ENCODE measurements at places on chromosomes 1 and 21. TPM values are rescaled to one million over a fixed set of nuclear protein-coding genes. Genes with fewer than 3 reads are reported as not detected.

DNA sequence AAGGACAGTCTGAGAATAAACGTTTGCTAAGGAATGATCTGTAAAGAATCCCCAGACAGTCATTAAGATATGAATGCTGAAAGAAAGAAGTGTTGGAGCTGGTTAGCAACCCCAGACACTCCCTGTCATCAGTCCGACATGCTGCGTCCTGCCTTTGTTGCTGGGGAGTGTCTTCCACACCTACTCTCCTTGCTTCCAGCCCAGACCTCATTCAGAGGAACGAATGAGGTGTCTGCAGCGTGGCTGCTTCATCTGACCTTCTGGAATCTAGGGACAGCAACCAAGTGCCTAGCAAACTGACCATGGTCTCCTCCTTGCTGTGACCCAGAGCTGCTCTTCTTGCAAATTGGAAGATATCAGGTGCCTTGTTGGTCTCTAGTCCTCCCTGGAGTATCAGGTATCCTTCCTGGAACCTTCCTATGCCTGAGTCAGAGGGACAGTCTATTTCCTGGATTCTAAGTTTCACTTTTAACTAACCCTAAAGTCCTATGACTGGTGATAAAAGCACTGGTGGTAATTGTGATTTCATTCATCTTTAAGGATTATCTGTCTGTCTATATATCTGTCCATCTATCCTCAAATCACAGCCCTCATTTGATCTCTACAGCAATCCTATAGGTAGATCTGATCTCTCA lies 45.3 kb downstream of the NFASC start:
- H3K27me3 ChIP-seq, result peaks cover 33% of the 10 kb centered on the region
- peaks cover 3% of the 10 kb centered on the region for H3K36me3 ChIP-seq
- H3K4me3 ChIP-seq, result no peak overlapping the region
- no peak overlapping the region for H3K27ac ChIP-seq

GRCh38 chr1:247357781-247358211 lies 26.1 kb upstream of the ZNF496 start:
- no peak for DNase-seq
- no peak overlapping the region for H3K4me3 ChIP-seq
- no peaks in the 10 kb centered on the region for H3K36me3 ChIP-seq
- H3K27me3 ChIP-seq, result peaks cover 54% of the 10 kb centered on the region
- H3K4me1 ChIP-seq, result peaks cover 9% of the 10 kb centered on the region

GRCh38 chr1:43446881-43447835 lies 6.6 kb downstream of the HYI start:
- no peak overlapping the region for H3K4me3 ChIP-seq
- DNase-seq, result no peak
- H3K36me3 ChIP-seq, result peaks cover 13% of the 10 kb centered on the region
- H3K4me1 ChIP-seq, result peaks cover 10% of the 10 kb centered on the region
- no peak overlapping the region for H3K27ac ChIP-seq

GRCh38 chr1:25505656-25506385 lies 37.6 kb upstream of the LDLRAP1 start:
- H3K36me3 ChIP-seq, result no peaks in the 10 kb centered on the region
- peaks cover 11% of the 10 kb centered on the region for H3K4me1 ChIP-seq
- no peak for DNase-seq
- H3K4me3 ChIP-seq, result peak overlapping the region; percentile 72
- peak overlapping the region; percentile 70 for H3K27ac ChIP-seq
- no peaks in the 10 kb centered on the region for H3K27me3 ChIP-seq

DNA sequence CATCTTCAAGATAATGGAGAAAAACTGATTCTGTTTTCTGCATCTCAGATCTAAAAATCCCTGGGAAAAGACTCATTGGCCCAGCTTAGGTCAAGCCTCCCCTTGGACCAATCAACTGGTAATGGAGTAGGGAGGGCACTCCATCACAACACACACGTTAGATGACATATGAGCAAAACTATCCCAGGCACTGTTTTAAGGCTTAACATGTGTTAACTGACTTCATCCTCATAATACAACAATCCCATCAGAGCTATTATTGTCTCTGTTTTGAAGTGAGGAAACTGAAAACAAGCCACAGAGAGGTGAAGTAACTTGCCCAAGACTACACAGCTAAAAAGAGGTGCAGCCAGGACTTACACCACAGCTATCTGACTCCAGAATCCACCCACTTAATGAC lies 14.7 kb upstream of the CITED4 start:
- no peak overlapping the region for H3K4me3 ChIP-seq
- no peaks in the 10 kb centered on the region for H3K36me3 ChIP-seq
- no peak for DNase-seq

The SLAMF6 gene
- 24.8 TPM for total RNA-seq

Data from T-helper 17 cell (primary cell).